ENCODE measurements at places on chromosomes 16 and 17.

DNA sequence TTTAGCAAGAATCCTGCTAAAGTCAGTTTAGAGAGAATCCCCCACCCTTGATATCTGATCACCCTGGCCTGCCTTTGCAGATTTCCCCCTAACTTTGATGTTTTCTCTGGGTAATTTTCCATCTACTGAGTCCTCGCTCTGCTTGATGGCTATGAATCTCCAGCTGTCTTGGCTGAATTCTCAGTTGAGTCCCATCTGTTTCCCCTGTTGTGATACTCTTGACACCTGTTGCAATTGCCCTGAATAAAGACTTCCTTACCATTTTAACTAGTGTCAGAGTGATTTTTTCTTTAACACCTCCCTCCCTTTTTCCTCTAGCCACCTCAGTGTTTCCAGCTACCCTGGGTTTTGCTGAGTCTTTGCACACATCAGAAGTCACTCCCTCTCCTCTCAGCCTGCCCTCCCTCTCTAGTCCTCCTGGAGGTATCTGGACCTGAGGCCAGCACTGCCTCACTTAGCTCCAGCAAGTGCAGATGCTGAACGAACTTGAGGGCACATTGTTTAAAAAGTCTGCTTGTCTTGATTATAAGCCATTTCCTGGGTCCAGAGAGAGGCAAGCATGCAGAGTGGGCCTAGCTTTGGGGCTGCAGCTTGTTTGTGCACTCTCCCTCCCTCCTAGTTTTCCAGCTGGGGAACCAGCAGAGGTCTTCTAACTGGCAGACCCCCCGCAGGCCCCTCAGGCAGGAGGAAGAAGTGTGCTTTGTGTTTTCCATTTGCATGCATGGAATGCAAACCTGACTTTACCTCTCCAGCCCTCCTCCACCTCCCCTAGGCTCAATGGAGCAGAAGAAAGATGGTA, 33.2 kb downstream of the SPACA3 start:
- DNase-seq, result no peak

- DNase-seq, result peak; percentile 29
These were observed 1.4 kb upstream of the TBC1D24 start for GRCh38 chr16:2473446-2473926.

DNA sequence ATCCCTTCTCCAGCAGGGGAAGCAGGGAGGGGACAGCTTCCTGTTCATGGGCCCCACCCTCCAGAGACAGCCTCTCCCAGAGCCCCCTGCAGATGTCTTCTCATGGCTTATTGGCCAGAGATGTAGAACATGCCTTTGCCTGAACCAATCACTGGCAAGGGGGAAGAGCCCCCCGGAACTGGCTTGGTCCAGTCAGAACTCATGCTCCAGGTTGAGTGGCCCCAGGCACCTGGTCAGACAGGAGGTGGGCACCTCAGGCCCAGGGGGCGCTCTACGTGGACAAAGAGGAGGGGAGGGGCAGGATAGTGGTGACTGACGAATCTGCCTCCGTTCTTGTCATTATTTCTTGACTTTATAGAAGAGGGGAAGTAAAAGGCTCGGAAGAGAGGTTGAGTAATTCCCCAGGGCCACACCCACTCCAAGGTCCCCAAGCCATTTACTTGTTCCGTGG, 23.6 kb downstream of the RAB11FIP4 start:
- no peak for DNase-seq

DNA sequence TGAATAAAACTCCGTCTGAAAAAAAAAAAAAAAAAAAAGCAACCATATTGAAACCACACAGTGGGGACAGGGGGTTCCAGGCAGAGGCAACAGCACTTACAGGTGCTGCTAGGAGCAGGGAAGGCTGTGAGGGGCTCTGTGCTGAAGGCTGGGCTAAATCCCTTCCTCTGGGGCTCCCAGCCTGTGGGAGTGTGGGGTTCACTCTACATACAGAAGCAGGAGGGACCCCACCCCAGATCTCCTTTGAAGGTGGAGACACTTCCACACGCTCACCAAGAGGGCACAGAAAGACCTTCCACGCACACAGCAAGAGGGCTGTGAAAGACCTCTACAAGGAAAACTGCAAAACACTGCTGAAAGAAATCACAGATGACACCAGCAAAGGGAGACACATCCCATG, 53.9 kb downstream of the USP22 start:
- DNase-seq, result no peak

GRCh38 chr16:66516509-66516807, 33.5 kb downstream of the TK2 start:
- no peak for DNase-seq

DNA sequence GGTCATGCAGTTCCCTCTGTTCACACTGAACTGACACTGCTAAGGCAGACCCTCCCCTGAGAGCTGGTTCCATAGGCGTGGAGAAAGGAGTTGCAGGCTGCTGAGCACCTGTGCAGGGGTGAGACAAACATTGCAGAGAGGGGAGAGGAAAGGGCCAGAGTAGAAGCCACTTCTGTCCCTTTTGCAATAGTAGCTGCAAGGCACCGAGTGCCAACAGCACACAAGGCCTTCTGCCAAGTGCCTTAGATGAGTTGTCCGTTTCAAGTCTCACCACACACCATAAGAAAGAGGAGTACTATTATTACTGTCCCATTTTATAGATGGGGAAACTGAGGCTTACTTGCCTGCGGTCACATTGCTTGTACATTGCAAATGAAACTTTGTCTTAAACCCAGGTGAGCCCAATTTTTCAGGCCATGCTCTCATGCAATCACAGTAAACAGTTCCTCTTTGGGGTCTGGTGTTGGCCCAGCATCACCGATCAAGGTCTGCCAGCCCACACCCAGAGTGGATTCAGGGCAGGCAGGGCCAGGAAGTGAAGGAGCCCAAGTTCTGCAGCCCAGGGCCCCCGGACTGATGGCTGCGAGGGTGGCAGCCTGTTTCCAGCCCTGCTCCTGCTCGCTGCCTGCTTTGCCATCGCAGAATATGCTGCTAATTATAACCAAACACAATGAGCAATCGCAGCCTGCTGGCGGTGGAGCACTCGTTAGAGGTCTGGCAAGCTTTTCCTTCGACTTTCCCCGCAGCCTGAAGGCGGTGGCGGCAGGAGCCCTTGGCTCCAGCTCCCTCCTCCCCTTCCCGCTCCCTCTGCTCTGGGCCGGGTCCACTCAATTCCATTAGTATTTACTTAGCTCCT, 36.8 kb upstream of the DYNLL2 start:
- DNase-seq, result no peak
